ENCODE measurements at places on chromosomes 5 and 9.
A peak's percentile ranks its signal among the peaks of the same experiment; 100 is the strongest.

DNA sequence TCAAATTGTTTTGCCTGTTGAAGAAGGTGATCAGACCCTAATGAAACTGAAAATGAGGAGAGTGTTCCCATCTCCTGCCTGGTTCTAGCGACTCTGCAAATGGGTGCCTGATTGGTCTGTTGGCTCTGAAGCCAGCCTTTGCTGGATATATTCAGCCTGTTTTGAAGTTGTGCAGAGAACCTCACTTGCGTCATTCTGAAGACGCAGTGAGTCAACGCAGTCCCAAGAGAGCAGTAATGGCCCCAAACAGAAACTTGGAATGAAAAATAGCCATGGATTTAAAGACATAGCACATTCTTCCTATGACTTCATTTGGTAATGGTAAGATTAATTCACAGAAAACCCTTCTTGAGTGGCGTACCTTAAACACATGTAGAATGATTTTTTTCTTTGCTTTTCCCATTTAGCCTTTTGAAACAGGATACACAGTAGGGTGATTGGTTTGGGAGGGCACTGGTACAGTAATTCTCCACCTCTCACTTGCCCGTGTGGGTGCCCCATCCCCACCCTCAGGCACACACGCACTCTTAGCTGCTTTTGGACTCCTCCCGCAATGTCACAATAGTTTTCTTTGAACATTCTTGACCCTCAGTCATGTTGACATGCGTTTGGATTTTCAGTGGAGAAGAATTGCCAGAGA is 54.1 kb upstream of the ABL1 start:
- DNase-seq: no peak

DNA sequence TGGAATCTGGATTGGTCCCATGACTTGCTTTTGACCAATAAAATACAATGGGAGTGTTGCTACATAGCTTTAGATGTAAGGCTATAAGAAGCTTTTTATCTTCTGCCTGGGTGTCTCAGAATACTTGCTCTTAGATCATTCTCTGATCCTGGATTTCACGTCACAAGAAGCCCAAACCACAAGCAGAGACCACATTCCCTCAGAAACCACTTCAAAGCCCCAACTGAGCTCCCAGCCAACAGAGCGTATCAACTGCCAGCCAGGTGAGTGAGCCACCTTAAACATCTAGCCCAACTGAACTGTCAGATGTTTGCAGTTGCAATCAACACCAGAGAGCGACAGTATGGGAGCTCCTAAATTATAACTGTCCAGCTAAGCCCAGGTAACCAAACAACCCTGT is 687.1 kb downstream of the TLE1 start:
- peak; percentile 6 for DNase-seq

- DNase-seq: no peak
Observed at GRCh38 chr5:20113031-20113715, 125.2 kb upstream of the CDH18 start.

- no peak for DNase-seq
Observed at GRCh38 chr5:118832974-118833373, 155.4 kb downstream of the DTWD2 start.

- DNase-seq: no peak
Observed at GRCh38 chr5:171386861-171387344, 746 bp upstream of the NPM1 start.

DNA sequence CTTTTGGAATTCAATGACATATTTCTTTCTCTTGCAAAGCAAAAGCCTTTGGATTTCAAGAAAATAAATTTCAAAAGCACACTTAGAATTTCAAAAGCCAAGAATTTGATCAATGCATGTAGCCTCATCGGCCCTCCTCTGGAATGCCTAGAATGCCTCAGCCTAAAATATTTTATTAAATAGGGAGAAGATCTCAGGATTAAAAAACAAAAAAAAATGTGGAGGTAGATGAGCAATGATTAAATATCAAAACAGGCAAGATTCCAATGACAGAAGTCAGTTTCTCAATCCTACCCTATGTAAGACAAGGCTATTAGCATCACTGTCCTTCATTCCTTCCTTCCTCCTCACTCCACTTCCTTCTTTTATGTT is 169.0 kb downstream of the CDH6 start:
- no peak for DNase-seq

DNA sequence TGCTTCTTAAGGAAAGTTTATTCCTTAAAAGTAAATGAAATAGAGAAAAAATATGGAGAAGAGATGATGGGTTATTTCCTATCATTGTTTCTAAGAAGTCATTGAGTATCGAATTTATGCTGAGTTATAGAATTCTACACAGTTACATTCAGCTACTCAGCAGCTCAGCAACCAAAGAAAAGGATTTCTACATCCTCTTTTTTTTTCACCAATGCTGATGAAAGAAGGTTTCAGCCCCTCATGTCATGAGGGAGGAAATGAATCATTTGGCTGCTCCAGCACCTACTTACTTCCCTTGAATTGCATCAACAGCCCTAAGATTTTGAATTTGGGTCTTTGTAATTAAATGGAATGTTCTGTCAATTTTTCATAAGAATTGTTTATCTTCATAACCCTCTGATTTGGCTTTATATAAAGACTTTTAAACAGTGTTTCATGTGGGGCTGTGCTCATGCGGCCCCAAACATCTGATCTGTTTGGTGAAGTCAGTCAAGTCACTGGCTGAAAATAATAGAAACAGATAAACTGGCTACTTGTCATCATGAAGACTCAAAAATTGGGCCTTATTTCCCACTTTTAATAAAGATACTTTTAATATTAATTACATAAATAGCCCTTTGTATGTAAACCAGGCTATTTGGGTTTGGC is 18.5 kb upstream of the SNX2 start:
- peak; percentile 12 for DNase-seq

GRCh38 chr9:98775831-98776441 is 20.4 kb downstream of the ANKS6 start:
- DNase-seq: peak; percentile 45

- DNase-seq: no peak
Observed at GRCh38 chr9:132369421-132369820, 14.6 kb upstream of the SETX start.

DNA sequence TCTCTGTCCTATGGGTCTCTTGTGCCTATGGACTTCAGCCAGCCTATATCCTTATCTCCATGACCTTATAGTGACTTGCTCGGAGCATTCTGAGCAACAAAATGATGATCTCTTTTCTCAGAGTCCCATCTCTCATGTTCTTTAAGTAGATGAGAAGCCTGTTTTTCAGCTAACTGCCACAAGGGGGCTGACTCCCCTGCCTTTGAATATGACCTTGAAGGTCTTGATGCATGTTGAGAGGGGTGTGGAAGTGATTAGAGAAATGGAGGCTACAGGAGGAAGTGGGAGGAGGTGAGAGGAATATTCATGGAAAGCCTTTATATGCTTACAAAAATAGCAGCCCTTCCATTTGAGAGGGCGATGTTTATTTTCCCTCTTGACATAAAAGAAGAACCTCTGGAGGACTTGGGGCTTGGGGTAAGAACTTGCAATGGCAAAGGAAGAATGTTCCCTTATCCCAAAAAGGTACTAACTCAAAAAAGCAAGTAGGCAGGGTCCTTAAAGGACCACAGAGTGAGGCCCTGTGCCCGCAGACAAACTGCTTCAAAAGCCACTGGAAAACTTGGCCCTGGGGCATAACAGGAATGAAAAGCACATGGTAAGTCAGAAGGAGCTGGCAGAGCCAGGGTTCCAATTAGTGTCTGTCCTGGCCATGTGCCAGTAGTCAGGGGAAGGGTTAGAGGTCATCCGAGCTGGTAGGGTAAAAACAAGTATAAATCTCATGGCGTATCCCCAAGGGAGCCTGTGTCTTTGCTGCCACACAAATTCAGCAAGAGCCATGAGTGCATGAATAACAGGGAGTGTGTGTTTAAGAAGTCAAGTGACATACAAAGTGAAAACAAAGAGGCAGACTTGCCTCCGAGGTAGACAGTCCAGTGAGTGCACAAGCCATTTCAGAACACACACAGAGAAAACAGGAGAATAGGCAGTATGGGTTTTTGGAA is 39.1 kb downstream of the FGD3 start:
- peak; percentile 55 for DNase-seq

- DNase-seq: no peak
Observed at GRCh38 chr9:36967997-36968396, 66.1 kb downstream of the PAX5 start.

GRCh38 chr5:135457424-135458071 is 5.4 kb upstream of the TIFAB start:
- DNase-seq: peak; percentile 72

GRCh38 chr5:94613583-94613982 is 4.8 kb downstream of the KIAA0825 start:
- DNase-seq: peak; percentile 21

DNA sequence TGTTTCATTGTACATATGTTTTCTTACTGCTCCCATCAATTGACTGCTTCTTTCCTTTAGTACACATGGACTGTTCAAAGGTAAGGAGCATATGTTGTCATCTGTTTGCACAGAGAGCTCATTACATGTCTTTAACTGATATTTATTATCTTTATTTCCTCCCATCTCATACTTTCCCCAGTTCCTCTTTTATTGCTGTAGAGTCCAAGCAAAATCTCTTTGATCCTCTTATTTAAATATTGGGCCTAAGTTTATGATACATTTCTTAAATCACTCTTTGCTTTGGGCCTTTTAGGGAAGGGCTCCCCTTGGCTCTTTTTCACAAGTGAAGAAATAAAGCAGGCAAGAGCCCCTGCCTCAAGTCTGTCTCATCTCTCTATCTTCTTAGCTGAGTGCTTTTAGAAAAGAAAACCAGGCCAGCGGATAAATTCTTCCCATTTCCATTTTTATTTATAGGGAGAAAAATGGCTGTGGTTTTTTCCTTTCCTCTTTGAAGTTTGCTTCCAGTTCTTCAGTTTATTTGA is 152.4 kb downstream of the DOCK2 start:
- no peak for DNase-seq

DNA sequence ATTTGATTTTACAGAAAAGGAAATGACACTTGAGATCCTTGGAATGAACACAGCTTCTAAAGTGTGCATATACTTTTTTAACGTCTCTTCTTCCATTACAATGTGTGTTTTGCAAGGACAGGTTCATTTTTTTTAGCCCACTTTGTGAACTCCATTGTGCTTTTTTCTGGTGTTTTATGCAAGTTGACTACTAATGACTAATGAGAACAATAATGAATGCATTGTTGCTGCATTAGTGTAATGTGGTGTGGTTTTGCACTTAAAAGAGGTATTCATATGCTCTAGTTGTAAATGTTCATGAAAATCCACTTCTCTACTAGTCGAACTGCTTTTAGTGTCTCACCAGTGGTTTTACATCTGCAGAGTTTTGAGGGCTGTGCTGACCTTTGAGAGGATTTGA is 93.6 kb downstream of the UHRF2 start:
- DNase-seq: no peak

DNA sequence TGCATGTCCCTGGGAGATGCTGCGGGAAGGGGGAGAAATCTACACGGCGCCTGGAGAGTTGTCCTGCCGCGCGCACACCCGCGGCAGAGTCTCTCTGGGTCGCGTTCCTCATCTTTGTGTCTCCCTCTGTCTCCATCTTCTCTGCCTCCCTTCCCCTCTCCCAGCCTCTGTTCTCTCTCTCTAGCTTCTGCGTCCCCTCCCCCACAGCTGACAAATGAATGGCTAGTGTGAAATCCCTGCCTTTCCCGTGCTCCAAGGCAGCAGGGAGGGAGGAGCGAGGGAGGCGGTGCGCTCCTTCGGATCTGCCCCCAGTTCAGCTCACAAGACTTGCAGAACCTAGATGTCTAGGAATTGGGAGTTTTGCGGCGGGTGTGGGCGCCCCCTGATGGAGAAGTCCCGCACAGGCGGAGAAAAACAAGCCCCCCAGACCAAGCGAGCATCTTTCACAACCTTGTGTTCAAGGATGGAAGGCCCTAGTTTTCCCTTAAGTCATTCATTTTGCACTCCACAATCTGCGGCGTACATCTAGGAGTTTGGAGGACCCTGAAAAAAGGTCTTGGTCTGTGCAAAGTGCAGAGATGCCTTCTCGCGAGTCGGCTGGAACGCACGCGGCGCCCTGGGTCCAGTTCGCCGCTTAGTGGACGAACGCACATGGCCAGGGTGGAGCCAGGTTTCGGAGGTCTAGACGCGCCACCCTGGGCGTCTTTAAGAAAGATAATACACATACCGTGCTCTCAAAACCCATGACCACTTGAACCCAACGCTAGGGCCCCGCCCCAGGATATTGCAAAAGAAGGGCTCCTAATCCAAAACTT is 2.0 kb downstream of the VCAN start:
- peak; percentile 65 for DNase-seq

DNA sequence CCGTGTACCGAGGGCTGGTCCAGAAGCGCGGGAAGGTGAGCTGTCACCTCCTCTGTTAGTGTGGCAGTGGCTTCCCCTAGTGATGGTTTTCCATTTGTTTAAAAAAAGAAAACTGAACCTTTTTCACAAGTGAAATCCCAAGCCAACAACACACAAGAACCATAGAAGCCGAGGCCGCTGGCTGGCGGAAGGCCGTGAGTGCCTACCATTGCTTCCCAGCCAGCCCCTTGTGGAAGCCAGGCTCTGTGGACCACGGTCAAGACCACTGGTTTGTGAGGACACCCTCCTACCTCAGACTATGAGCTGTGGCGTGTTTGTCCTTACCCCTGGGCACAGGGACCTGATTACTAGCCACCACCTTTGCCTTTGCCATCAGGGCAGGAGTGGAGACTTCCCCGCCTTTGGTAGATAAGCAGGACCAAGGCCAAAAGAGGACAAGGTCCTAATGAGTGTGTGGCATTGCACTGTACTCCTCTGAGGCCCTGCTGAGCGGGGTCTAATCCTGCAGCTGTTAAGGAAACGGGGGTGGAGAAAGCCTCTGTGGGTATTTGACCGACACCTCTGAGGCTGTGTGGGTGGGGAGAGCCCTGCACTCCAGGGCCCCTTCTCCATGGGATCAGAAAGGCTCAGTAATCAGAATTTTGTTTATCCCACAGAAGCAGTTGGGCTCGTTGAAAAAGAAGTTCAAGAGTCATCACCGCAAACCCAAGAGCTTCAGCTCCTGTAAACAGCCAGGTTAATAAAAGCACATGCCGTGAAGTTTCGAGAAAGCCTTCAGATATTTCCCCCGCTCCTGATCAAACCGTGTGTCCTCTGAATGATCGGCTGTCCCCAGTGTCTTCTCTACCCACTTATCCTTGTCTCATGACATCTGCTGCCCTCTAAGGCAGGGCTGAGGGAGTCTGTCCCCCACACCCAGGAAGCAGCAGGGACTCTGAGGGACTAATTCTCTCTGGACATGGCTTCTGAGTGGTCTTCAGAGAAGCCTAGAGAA is 4.3 kb downstream of the SURF2 start:
- peak; percentile 26 for DNase-seq

- DNase-seq: no peak
Observed at GRCh38 chr9:80649001-80649420, 1040.3 kb downstream of the TLE1 start.

DNA sequence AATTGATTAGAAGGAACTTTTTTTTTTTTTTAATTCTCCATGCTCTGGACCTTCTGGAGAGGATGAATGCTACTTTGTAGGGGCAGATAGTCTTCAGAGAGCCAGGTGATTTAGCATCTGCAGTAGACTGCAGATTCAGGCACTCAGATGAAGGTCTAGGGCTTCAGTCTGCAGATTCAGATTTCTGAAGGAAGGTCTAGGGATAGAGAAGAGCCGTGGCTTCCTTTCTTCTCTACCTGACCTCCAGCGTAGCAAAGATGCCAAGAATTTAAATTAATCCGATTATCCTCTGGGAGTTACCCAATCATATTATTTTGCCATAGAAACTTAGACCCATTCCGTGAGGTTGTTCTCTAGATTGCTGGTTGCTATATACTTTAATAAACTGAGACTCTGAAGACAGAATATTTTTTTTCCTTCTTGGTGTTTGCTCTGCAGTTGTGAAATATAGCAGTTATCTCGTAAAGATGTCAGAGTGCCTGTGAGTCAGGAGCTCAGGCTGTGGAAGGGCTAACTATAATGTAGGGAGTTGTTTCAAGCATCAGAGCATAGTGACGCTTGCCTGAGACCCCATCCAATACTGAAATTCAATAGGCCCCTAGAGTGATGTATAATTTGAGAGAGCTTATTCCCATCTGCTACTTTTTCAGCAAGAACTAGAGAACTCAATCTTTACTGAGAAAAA is 132.7 kb upstream of the SLC12A2 start:
- DNase-seq: no peak
